ENCODE measurements at places on chromosomes 1 and 21. TPM values are rescaled to one million over a fixed set of nuclear protein-coding genes. Genes with fewer than 3 reads are reported as not detected.

Gene C1orf87
- total RNA-seq = not detected

Gene SLAMF9
- not detected for total RNA-seq

Gene CA6
- not detected for total RNA-seq

Gene HHIPL2
- not detected for total RNA-seq

Gene DTL
- 3.2 TPM for total RNA-seq

Gene SMIM1
- 2.6 TPM for total RNA-seq

Gene GSTM1
- total RNA-seq = 18.0 TPM

Gene LORICRIN
- not detected for total RNA-seq

Gene ELOVL1
- 171 TPM for total RNA-seq

GRCh38 chr1:22848405-22848804, 124.3 kb downstream of the LACTBL1 start:
- no peak for DNase-seq

- no peak for DNase-seq
These were observed 64.5 kb downstream of the LRRC40 start for GRCh38 chr1:70140894-70141293.

DNA sequence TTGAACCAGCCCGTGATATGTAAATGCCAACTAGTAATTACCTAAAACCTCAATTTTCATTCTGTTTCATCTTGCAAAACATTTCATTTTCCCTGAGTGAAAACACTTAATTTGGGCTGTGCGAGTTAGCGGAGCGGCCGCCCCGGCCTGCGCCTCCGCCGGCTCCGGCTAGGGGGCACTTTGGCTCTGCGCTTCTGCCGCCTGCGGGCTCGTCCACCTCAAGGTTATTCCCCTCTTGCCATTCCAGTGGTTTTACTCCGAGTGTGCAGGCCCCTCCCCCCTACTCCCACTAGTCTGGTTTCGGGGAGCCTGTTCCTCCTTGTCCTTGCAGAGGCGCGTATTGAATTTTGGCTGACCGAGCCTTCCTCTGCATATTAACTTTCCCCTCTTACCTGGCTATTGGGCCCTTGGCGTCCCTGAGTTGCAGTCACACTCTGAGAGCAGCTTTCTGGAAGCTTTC, 55.6 kb downstream of the PEX14 start:
- no peak for DNase-seq

GRCh38 chr1:158126425-158126824, 54.3 kb upstream of the CD1D start:
- DNase-seq = peak; percentile 27

DNA sequence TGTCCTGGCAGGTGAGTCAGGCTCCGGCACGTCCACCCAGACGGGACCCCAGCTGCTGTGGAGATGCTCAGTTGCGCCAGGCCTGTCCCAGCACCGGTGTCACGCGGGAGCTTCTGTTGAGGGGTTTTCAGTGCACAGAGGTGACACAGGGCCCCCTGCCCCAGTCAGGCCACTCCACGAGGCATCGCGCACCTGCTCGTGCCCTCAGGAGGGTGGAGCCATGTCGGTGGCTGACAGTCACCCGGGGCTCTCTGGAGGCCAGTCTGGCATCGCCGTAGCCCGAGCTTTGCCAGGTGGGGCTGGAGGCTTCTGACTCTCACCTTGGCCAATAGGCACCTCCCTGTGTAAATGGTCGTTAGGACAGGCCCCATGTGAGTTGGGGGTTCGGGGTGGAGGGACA, 11.1 kb downstream of the TMEM240 start:
- DNase-seq = no peak

GRCh38 chr21:45292399-45293219, 4.9 kb upstream of the POFUT2 start:
- DNase-seq = peak; percentile 81

DNA sequence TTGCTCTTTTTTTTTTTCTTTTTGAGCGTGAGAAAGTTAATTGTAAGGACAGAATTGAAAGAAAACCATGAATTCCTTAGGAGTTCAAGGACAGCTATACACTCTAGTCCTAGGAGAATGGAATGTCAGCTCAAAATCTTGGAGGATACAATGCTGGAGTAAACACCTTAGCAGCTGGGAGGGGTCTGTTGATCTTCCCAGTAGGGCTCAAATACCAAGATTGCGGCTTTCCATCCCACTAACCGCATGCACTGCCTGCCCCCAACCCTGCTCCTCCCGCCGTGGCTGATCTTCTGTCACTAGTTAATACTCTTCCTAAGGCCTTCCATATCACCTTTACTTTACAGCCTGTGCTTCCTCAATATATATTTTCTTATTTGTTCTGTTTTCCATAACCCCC, 2.6 kb upstream of the PDC start:
- no peak for DNase-seq

- DNase-seq = no peak
These were observed 62.0 kb downstream of the NVL start for GRCh38 chr1:224267925-224268324.

- DNase-seq = no peak
These were observed 33.2 kb downstream of the RCSD1 start for GRCh38 chr1:167663002-167663772.

DNA sequence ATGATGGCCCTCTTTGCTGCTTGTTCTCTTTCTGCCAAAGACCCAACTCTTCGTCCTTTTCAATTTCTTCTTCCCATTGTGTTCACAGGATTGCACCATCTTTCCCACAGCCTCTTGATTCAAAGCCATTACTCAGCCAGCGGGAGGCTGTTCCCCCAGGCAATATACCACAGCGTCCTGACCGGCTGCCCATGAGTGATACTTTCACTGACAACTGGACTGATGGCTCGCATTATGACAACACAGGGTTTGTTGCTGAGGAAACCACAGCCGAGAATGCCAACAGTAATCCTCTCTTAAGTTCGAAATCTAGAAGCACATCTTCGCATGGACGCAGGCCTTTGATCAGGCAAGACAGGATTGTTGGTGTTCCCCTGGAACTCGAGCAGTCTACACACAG, 167.4 kb downstream of the LRRC40 start:
- DNase-seq = no peak

- DNase-seq = no peak
These were observed 13.5 kb downstream of the DIRAS3 start for GRCh38 chr1:68036946-68037345.

DNA sequence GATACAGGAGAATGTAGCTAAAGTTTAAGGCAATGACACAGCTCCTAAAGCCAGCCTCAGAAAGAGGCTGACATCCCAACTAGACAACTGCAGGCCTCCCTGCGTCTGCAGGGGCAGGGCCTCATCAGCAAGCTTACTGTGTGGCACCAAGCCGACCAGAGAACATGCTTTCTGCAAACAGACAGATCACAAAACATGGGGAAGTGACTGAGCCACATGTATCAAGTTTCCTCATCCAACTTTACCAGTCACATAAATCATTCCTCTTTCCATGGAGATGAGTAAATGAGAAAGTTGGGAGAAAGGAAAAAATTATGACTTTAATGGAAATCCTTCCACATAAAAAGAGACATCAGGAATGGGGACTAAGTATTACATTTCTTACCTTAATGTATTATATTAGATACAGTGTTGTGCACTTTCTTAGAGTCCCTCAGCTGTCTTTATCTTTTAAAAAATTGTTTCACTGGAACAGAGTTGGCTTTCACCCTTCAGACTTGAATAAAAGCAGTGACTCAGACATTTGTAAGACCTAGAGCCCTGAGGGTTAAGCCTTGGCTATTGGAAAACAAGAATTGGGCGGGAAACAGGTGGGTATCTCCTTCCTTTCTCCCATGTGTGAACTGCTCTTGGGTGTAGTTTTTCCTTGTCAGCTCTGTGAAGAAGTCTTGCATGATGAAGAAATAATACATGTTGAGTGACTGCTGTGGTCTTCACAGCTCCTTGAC, 305.7 kb upstream of the SNX7 start:
- DNase-seq = no peak

- DNase-seq = no peak
These were observed 48.7 kb downstream of the SPAG17 start for GRCh38 chr1:118136187-118136941.

DNA sequence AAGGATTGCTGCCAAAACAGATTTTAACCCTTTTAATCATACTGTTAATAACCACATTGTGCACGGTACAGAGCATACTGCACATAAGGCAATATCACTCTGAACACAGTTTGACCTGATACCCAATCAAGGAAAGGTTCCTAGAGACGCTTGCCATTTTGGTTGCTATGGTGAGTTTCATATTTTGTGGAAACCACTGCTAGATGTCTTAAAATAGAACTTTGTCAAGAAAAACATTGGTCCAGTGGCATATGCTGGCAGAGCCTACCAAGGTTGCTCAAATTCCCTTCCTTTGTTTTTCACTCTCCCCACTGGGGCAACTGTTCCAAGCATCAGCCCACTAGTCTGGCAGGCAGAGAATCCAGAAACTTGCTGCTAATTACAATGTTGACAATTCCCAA, 114.8 kb upstream of the DPYD start:
- DNase-seq = no peak
